ENCODE measurements at places on chromosomes 6 and 20.

- no peak for DNase-seq
Observed at GRCh38 chr20:2741881-2742280, 49.3 kb downstream of the EBF4 start.

GRCh38 chr6:152270301-152270925 lies 366.7 kb downstream of the SYNE1 start:
- no peak for DNase-seq

DNA sequence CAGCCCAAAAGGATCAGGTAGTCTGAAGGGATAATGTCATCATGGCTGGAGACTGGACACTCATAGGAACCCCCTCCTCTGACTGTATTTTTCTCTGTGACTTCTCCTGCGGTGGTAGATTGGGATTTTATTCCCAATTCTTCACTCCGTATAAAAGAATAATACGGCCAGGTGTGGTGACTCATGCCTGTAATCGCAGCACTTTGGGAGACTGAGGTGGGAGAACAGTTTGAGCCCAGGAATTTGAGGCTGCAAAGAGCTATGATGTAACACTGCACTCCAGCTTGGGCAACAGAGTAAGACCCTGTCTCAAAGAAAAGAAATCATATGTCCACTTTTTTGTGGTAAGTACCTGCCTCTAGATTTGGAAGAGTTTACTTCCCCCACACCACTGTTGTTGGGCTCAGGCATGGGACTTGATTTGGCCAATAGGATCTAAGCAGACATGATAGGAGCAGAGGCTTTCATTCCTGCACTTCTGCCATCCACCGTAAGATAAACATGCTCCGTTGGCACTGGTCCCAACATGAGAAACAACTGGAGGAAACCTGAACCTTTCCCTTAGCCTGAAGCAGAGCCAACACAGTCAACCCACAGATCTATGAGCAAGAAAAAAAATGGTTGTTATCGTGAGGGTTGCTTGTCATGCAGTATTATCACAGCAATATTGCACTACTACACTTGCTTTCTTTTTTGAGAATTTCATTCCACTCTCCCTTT lies 82.0 kb downstream of the JPH2 start:
- no peak for DNase-seq

GRCh38 chr20:50227506-50227905 lies 36.9 kb downstream of the CEBPB start:
- DNase-seq: no peak

GRCh38 chr20:39910536-39910935 lies 778.5 kb downstream of the MAFB start:
- no peak for DNase-seq

DNA sequence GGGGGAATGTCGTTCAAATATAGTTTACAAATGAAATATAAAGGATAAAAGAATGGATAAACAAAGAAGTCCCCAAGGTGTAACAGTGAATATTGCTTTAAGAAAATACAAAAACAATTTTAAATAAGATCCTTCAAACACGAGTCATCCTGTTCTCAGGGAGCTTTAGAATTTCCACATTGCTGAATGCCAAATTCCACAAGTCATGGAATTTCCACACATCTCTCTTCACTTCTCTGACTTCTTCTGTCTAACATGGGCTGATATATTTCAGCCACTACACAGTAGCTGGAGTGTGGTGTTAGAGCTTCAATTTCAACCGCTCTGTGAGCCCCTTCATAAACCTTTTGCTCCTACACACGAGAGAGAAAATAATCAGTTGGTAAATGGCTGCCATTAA lies 28.0 kb downstream of the IL22RA2 start:
- DNase-seq: peak; percentile 4

DNA sequence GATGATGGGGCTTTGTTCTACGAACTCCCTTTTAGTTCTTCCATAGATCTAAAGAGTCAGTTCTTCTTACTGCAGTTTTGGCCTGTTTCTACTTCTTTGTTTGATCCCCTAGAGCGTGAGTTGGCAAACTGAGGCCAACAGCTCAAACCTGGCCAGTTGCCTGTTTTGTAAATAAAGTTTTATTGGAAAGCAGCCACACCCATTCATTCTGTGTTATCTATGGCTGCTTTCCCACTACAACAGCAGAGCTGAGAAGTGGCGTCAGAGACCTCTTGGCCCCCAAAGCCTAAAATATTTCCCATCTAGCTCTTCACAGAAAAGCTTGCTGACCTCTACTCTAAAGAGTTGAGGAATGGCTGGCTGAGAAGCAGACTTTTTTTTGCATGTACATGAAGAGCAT lies 52.2 kb downstream of the EYA2 start:
- DNase-seq: no peak

GRCh38 chr6:30730601-30731435 lies 10.7 kb downstream of the TUBB start:
- no peak for DNase-seq

GRCh38 chr20:60054716-60055634 lies 96.8 kb downstream of the CDH26 start:
- DNase-seq: no peak

Data from fibroblast of skin of left quadriceps (primary cell).